CD8-positive, alpha-beta memory T cell (primary cell): ENCODE measurements at places on chromosomes 4 and X. TPM values are rescaled to one million over a fixed set of nuclear protein-coding genes. Genes with fewer than 3 reads are reported as not detected.

GRCh38 chr4:184312126-184312525 is 94.5 kb upstream of the ENPP6 start:
- peaks cover 15% of the 10 kb centered on the region for H3K4me1 ChIP-seq
- H3K4me3 ChIP-seq, result no peak overlapping the region
- no peaks in the 10 kb centered on the region for H3K36me3 ChIP-seq
- no peak for DNase-seq
- H3K27ac ChIP-seq, result no peak overlapping the region

DNA sequence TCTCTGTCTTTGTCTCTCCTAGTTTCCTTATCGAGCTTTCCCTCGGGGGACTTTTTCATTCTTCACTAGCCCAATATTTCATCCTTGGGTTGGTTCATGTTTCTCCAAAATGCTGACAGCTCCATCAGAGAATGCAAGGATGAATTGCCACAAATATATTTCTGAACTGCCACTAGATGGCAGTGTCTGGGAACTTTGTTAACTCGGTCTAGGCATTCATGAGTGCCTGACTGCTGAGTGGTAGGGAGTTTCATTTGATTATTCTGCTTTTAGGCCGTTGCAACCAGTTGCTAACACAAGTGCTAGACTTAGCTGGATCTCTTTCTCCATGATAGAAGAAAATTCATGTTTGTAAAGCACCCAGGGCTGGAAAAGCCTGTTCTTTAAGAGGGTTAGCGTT is 73.5 kb upstream of the RAP2C start:
- no peak overlapping the region for H3K27ac ChIP-seq
- no peak for DNase-seq
- no peaks in the 10 kb centered on the region for H3K4me1 ChIP-seq
- no peak overlapping the region for H3K4me3 ChIP-seq
- H3K36me3 ChIP-seq, result no peaks in the 10 kb centered on the region

DNA sequence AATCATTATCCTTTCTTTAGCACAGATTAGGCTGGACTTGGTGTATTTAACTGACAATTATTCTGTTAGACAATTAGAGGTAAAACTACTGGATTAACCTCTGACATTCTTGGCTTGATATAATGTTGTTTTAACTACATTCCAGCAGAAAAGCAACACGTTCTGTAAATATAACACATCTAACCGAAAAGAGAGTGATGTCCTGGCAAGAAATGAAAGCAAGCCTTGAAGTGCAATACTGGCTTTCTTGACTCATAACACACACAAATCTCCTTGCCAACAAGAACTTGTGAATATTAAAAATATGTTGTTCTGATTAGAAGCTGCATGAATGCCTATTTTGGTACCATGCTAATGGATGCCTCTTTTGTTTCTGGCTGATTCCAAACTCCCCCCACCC is 76.4 kb downstream of the EFHC2 start:
- no peaks in the 10 kb centered on the region for H3K36me3 ChIP-seq
- H3K4me3 ChIP-seq, result no peak overlapping the region
- H3K27me3 ChIP-seq, result no peaks in the 10 kb centered on the region
- peaks cover 25% of the 10 kb centered on the region for H3K4me1 ChIP-seq
- DNase-seq, result no peak
- H3K27ac ChIP-seq, result no peak overlapping the region

GRCh38 chr4:48554606-48555005 is 64.6 kb downstream of the ZAR1 start:
- peaks cover 24% of the 10 kb centered on the region for H3K36me3 ChIP-seq
- H3K27ac ChIP-seq, result no peak overlapping the region
- H3K4me3 ChIP-seq, result no peak overlapping the region
- no peaks in the 10 kb centered on the region for H3K4me1 ChIP-seq

DNA sequence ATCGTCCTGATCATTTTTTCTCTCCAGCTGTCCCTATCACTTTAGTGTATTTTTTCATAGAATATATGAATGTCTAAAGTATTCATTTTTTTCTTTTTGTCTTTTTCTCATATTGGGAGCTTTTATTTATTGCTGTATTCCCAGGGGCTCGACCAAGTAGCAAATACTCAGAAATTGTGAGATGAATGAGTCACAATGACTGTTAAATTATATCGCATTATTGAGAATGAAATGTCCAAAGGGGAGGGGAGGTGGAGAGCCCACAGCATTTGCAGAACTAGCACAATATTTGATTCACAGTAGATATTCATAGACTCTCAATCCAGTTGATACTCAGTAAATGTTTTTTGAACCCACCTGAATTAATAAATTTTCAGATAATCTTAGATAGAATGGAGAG is 543.6 kb upstream of the FAM241A start:
- H3K4me3 ChIP-seq, result no peak overlapping the region
- H3K4me1 ChIP-seq, result no peaks in the 10 kb centered on the region
- H3K27ac ChIP-seq, result no peak overlapping the region
- no peaks in the 10 kb centered on the region for H3K27me3 ChIP-seq
- DNase-seq, result no peak
- H3K36me3 ChIP-seq, result no peaks in the 10 kb centered on the region

GRCh38 chr4:87881115-87881514 is 48.3 kb downstream of the MEPE start:
- H3K4me3 ChIP-seq, result no peak overlapping the region
- H3K4me1 ChIP-seq, result no peaks in the 10 kb centered on the region
- DNase-seq, result no peak
- no peaks in the 10 kb centered on the region for H3K36me3 ChIP-seq
- H3K27ac ChIP-seq, result no peak overlapping the region

DNA sequence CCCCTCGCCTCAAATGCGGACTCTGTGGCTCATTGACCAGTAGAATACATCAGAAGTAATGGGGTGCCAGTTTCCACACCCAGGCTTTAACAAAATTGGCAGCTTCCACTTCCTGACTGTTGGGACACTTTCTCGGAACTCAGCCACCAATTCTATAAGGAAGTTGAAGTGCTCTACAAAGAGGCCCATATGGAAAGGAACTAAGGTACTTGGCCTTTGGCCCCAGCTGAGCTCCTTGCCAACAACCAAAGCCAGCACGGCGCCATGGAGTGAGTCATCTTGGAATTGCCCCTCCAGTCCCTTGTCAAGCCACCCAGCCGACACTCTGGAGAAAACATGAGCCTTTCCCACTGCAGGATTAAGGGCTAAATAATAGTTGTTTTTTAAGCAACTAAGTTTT is 262.2 kb upstream of the INTU start:
- DNase-seq, result no peak
- no peak overlapping the region for H3K27ac ChIP-seq
- H3K36me3 ChIP-seq, result no peaks in the 10 kb centered on the region
- H3K4me3 ChIP-seq, result no peak overlapping the region

DNA sequence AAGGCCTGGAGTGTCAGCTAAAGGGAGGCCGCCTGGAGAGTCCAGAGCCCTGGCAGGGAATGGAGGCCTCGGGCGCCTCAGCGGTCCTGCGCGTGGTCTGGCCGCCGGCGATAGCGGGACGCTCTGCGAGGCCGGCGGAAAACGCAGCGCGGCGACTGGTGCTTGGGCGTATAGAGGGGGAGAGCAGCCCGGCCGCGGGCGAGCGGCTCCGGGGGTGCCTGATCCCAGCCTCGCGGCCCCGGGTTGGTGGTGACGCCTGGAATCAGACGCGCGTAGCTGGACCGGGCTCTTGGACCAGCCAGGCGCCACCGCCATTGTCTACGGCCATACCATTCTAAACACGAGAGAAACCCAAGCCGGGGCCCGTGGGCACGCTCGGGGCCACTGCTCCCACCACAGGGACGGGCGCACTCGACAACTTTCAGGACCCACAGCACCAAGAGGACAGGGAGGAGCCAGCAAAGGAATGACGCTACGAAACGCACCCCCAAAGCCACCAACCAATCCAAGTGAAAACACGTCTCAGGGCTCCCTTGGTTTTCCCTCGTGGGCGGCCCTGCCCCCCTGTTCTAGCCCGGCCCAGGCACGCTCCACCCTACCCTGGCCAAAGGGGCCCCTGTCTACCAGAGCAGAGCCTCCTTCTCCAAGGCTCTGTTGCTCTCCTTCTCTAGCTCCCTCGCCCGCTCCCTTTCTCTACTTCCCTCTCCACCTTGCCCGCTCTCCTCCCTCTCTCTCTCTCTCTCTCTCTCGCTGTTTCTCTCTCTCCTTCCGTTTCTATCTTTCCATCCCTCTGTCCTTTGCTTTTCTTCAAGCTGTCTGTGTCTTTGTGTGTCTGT is 7.8 kb downstream of the FRG2 start:
- H3K4me3 ChIP-seq, result no peak overlapping the region
- H3K36me3 ChIP-seq, result no peaks in the 10 kb centered on the region
- peaks cover 25% of the 10 kb centered on the region for H3K27me3 ChIP-seq
- DNase-seq, result no peak
- H3K4me1 ChIP-seq, result peaks cover 8% of the 10 kb centered on the region
- H3K27ac ChIP-seq, result no peak overlapping the region

GRCh38 chr4:150960818-150961217 is 54.3 kb downstream of the LRBA start:
- H3K4me1 ChIP-seq, result no peaks in the 10 kb centered on the region
- no peak overlapping the region for H3K27ac ChIP-seq
- H3K36me3 ChIP-seq, result peaks cover 7% of the 10 kb centered on the region
- no peak overlapping the region for H3K4me3 ChIP-seq

GRCh38 chr4:158782551-158783360 is 13.9 kb downstream of the FNIP2 start:
- H3K27me3 ChIP-seq, result no peaks in the 10 kb centered on the region
- H3K4me3 ChIP-seq, result no peak overlapping the region
- no peak overlapping the region for H3K27ac ChIP-seq
- H3K4me1 ChIP-seq, result peaks cover 10% of the 10 kb centered on the region
- no peak for DNase-seq

GRCh38 chrX:24369816-24370215 is 9.4 kb downstream of the SUPT20HL1 start:
- H3K36me3 ChIP-seq, result no peaks in the 10 kb centered on the region
- H3K4me1 ChIP-seq, result no peaks in the 10 kb centered on the region
- H3K27ac ChIP-seq, result no peak overlapping the region
- H3K27me3 ChIP-seq, result no peaks in the 10 kb centered on the region
- DNase-seq, result no peak

GRCh38 chrX:13638826-13639225 is 14.1 kb upstream of the TCEANC start:
- H3K4me1 ChIP-seq, result no peaks in the 10 kb centered on the region
- no peak for DNase-seq
- no peaks in the 10 kb centered on the region for H3K27me3 ChIP-seq
- H3K27ac ChIP-seq, result no peak overlapping the region

- H3K4me3 ChIP-seq, result no peak overlapping the region
- no peaks in the 10 kb centered on the region for H3K4me1 ChIP-seq
- no peak for DNase-seq
- H3K27me3 ChIP-seq, result no peaks in the 10 kb centered on the region
- no peak overlapping the region for H3K27ac ChIP-seq
Observed at GRCh38 chrX:4936315-4936714, 1222.9 kb upstream of the PRKX start.

GRCh38 chr4:113821856-113822255 is 60.3 kb upstream of the CAMK2D start:
- peaks cover 26% of the 10 kb centered on the region for H3K4me1 ChIP-seq
- no peak overlapping the region for H3K4me3 ChIP-seq
- no peaks in the 10 kb centered on the region for H3K27me3 ChIP-seq
- no peak overlapping the region for H3K27ac ChIP-seq
- no peak for DNase-seq
- no peaks in the 10 kb centered on the region for H3K36me3 ChIP-seq

DNA sequence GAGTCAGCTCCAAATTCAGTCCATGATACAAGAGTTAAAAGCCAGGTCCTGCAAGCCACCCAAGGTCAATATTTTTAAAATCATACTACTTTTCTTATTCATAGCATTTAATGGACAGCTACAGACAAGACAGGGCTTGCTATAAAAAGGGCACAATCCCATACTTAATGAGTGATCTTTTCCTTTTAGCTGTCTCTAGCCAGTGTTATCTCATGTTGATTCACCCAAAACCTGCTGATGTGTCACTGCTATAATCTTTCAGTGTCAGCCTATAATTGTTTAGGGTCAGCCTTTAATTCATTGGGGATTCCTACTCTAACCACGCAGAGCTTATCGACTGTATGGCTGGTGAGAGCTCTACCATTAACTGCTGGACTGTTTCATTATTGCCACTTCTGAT is 51.2 kb upstream of the HCCS start:
- DNase-seq, result no peak
- H3K36me3 ChIP-seq, result no peaks in the 10 kb centered on the region
- H3K4me3 ChIP-seq, result no peak overlapping the region
- H3K4me1 ChIP-seq, result no peaks in the 10 kb centered on the region
- H3K27me3 ChIP-seq, result no peaks in the 10 kb centered on the region

- no peak overlapping the region for H3K27ac ChIP-seq
- DNase-seq, result no peak
- H3K4me3 ChIP-seq, result no peak overlapping the region
- no peaks in the 10 kb centered on the region for H3K27me3 ChIP-seq
- H3K36me3 ChIP-seq, result peaks cover 18% of the 10 kb centered on the region
Observed at GRCh38 chrX:11768039-11768438, 10.0 kb downstream of the MSL3 start.

- H3K4me3 ChIP-seq, result no peak overlapping the region
- H3K27me3 ChIP-seq, result no peaks in the 10 kb centered on the region
- no peaks in the 10 kb centered on the region for H3K4me1 ChIP-seq
- no peak overlapping the region for H3K27ac ChIP-seq
- no peaks in the 10 kb centered on the region for H3K36me3 ChIP-seq
Observed at GRCh38 chr4:162356181-162356580, 192.4 kb upstream of the FSTL5 start.

DNA sequence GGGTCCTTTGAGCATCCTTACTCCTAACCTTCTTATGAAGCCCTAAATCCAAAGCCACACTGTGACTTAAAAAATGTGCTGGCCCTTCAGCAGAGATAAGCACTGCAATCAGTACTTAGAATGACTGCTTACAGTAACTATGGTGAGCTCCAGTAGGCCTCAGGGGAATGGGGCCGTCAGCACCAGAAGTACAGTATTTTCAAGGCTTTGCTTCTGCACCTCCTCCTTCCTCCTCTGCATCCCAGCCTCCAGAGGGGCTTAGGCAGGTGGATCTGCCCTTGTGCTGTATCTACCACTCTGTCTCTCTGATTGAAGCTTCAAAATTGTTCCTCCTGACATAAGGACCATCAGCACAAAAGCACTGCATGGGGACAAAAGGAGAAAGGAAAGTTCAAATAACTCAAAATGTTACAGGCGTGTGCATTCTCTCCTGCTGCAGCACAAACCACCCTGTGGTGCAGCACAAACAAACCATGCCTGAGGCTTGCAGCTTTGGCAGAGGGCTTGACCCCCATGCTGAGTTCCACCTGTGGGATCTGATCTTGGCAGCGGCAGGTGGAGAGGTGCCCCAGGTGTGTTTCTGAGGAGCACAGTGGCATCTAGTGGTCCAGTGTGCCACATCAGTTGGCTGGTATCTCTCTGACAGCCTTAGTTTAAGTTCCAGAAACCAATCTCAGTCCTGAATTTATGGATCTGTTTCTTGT is 164.7 kb downstream of the SOWAHB start:
- no peak overlapping the region for H3K27ac ChIP-seq
- no peaks in the 10 kb centered on the region for H3K36me3 ChIP-seq
- H3K27me3 ChIP-seq, result no peaks in the 10 kb centered on the region
- no peak for DNase-seq
- no peak overlapping the region for H3K4me3 ChIP-seq

The MGST2 gene
- 4.6 TPM for total RNA-seq

The RPS6KA3 gene
- total RNA-seq, result 70.1 TPM

The DMP1 gene
- not detected for total RNA-seq

The CXorf49 gene
- not detected for total RNA-seq

The DGKK gene
- total RNA-seq, result not detected

The YIPF7 gene
- not detected for total RNA-seq
